Activated CD4-positive, alpha-beta memory T cell treated with anti-CD3 and anti-CD28 coated beads, Interleukin-2, amount 10 ng/mL, durations not matched to agents 7 days and 5 days (primary cell): ENCODE measurements at places on chromosomes 12 and 14. TPM values are rescaled to one million over a fixed set of nuclear protein-coding genes. Genes with fewer than 3 reads are reported as not detected.

DNA sequence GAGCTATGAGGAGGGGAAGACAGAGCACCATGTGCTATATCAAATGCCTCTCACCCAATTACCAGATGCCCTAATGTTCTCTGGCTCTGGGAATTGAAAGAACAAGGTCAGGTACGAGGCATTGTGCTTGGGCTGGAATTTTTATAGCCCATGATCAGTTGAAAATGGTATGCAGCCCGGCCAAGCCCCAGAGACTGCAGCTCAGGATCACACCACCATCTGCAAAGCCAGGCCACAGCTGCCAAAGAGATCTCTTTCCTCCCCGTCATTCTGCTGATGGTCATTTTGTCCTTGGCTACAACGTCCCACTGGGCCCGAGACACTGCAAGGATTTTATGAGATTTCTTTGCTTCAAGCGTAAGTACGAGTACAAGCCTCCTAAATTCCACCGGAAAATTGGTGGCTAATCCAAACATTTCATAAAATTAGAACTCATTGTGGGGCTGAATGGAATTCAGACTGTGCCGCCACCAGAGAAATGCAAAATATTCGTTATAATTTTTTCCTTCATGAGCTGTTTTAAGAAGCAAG, 15.1 kb downstream of the NUAK1 start:
- H3K27ac ChIP-seq, result no peak overlapping the region
- no peaks in the 10 kb centered on the region for H3K36me3 ChIP-seq
- no peaks in the 10 kb centered on the region for H3K4me1 ChIP-seq
- peaks cover 20% of the 10 kb centered on the region for H3K27me3 ChIP-seq
- no peak for DNase-seq
- H3K4me3 ChIP-seq, result no peak overlapping the region

GRCh38 chr12:48678551-48679185, 3.4 kb downstream of the KANSL2 start:
- H3K36me3 ChIP-seq, result peaks cover 55% of the 10 kb centered on the region
- no peaks in the 10 kb centered on the region for H3K27me3 ChIP-seq
- peak overlapping the region; percentile 72 for H3K4me3 ChIP-seq
- H3K27ac ChIP-seq, result peak overlapping the region; percentile 87
- DNase-seq, result no peak
- H3K4me1 ChIP-seq, result peaks cover 53% of the 10 kb centered on the region

DNA sequence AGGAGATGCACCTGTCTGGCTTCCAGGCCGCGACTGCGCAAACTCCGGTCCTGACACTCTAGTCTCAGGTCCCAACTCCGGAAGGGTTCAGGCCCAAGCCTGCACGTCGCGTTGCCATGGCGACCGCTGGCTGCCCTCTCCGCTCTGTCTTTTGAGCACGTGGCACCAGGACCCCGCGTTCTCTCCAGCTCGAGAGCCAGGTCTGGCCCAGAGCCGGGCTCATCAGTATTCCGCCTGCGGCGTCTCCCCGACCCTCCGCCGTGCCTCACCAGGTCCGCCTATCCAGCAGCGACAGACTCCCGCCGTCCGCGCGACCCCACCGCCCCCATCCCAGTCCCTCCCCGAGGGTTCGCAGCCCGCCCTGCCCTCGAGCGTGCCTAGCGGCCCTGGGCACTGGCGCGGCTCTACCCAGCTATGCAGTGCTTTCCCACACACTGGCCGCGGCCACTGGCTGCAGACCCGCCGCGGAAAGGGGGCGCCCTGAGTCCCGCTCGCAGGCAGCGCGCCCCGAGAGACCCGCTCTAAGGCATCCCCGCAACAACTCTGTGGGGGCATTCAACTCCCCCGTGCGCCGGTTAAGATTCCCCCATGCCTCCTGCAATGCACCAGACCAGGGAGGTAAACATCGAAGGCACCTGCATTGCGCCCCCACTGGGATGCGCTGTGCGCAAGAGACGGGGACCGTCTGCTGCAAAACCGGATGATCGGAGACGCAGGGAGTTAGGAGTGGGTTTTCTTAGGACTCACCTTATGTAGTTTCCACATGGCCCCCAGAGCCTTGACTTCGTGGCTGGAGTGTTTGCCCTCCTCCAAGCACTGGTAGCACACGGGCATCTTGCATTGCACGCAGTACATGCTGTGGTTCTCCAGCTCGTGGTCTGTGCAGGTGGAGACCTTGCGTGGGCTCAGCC, 1.3 kb downstream of the TRIM9 start:
- peak; percentile 52 for DNase-seq
- H3K4me1 ChIP-seq, result peaks cover 23% of the 10 kb centered on the region
- no peaks in the 10 kb centered on the region for H3K36me3 ChIP-seq
- no peak overlapping the region for H3K27ac ChIP-seq

GRCh38 chr14:41498959-41499358, 107.7 kb upstream of the LRFN5 start:
- no peak overlapping the region for H3K4me3 ChIP-seq
- H3K27ac ChIP-seq, result no peak overlapping the region
- no peaks in the 10 kb centered on the region for H3K36me3 ChIP-seq
- no peaks in the 10 kb centered on the region for H3K27me3 ChIP-seq

RAB35 gene
- 84.0 TPM for total RNA-seq

GRCh38 chr12:18837505-18837904, 99.6 kb downstream of the CAPZA3 start:
- no peaks in the 10 kb centered on the region for H3K27me3 ChIP-seq
- no peak for DNase-seq
- no peaks in the 10 kb centered on the region for H3K36me3 ChIP-seq
- H3K27ac ChIP-seq, result no peak overlapping the region

KCNA5 gene
- not detected for total RNA-seq

NIN gene
- total RNA-seq, result 56.5 TPM

GRCh38 chr14:32453857-32454810, 125.0 kb downstream of the AKAP6 start:
- H3K4me1 ChIP-seq, result no peaks in the 10 kb centered on the region
- no peak overlapping the region for H3K4me3 ChIP-seq

- peaks cover 10% of the 10 kb centered on the region for H3K4me1 ChIP-seq
- no peak overlapping the region for H3K4me3 ChIP-seq
- peaks cover 9% of the 10 kb centered on the region for H3K36me3 ChIP-seq
- H3K27me3 ChIP-seq, result peaks cover 4% of the 10 kb centered on the region
Observed at GRCh38 chr12:52082026-52082668, 2.6 kb downstream of the SMIM41 start.

- DNase-seq, result no peak
- no peaks in the 10 kb centered on the region for H3K27me3 ChIP-seq
- no peak overlapping the region for H3K4me3 ChIP-seq
- H3K27ac ChIP-seq, result no peak overlapping the region
- no peaks in the 10 kb centered on the region for H3K36me3 ChIP-seq
Observed at GRCh38 chr12:86138770-86139169, 117.4 kb downstream of the MGAT4C start.
